ENCODE measurements at places on chromosomes 7 and 10.

DNA sequence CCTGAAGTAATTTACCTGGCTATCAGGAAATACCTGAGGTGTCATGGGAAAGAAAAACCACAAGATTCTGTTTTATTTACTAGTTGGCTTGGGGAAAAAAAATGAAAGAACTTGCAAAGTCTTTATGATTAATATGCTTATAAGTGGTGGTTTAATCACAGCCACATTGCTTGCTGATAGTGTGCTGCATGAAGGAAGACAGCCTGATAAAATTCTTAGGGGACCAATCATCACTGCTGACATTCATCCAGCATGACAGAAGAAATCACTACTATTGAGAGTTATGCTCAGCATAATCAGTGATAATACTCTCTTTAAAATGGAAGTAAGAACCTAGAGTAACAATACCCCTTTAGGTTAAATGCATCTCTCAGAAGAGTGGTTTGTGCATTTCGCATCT is 150.2 kb upstream of the LRRN3 start:
- DNase-seq = no peak

GRCh38 chr7:129828078-129828762 is 124.5 kb downstream of the UBE2H start:
- no peak for DNase-seq

DNA sequence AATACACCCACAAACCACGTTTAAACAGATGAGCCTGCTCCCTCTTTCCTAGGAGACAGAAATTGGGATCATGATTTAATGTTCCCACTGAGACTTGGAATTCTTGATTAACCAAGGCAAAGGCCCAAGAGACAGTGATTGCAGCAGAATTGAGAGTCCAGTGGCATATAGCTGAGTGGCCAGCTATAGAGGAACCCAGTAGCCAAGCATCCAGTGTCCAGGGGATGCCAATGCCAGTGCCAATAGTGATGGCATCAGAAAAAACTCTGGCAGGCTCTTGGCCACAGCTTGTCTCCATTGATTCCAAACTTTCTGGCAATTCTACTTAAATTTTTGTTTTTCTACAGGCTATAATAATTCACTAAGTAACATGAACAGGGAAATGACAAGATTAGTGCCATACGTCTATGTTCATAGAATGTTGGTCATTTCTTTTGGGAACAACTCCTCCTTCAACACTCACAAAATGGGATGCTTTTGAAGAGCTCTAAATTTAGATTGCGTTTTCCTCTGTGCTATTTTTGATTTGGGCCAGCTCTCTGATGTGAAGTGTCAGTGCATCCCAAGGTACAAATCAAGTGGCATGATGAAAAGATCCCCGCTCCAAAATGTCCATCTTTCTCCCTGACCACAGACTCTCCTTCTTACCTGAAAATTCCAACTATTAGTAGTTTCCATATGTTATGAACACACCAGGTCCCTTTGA is 83.1 kb upstream of the A1CF start:
- DNase-seq = no peak

DNA sequence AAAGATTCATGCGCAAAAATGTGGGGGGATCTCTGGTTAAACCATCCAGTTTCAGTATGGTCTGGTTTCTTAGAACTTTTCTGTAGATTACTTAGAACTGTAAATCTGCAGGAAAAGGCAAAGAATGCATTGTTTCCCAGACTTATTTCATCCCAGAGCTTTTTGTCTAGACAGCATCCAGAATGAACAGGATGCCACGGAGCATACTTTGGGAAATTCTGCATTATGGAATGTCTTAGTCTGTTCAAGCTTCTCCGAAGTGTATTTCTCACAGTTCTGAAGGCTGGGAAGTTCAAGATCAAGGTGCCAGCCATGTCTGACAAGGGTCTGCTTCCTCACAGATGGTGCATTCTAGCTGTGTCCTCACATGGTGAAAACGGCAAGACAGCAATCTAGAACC is 136.3 kb downstream of the INHBA start:
- no peak for DNase-seq

DNA sequence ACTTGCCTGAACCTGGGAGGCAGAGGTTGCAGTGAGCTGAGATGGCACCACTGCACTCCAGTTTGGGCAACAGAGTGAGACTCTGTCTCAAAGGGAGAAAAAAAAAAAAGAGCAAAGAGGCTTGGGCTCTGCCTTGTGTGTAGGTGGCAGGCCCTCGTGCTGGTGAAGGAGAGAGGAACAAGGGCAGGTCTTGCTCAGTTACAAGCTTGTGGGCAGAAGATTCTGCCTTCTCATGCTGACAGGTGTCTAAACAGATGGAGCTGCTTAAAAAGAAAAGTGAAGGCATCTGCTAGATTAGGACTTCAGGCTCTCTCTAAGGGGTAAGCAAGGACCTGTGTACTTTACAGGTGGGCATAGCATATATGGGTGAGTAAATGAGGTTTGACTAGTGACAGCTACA is 65.5 kb upstream of the TRIM8 start:
- DNase-seq = no peak

Measured in mesenchymal stem cell (in vitro differentiated cells and primary cell).